ENCODE measurements at places on chromosomes 5 and 9. TPM values are rescaled to one million over a fixed set of nuclear protein-coding genes. Genes with fewer than 3 reads are reported as not detected.

ZNF658 gene
- 6.3 TPM for total RNA-seq

MYO10 gene
- total RNA-seq = 9.4 TPM

PCDHB4 gene
- total RNA-seq = 1.7 TPM

DNA sequence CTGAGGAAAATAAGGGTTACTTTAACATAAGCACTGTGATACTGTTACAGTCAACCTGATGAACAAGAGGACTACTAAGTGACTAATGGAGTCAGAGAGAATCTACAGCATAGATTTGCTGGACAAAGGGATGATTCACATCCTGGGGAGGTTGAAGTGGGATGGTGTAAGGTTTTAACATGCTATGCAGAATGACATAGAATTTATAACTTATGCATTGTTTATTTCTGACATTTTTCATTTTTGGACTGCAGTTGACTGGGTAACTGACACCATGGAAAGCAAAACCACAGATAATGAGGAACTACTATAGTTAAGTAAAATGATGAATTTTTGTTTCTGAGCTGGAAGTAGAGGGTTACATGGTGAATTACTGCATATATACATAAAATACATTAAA, 389.2 kb downstream of the MAT2B start:
- DNase-seq = peak; percentile 71

CDX1 gene
- not detected for total RNA-seq

DNA sequence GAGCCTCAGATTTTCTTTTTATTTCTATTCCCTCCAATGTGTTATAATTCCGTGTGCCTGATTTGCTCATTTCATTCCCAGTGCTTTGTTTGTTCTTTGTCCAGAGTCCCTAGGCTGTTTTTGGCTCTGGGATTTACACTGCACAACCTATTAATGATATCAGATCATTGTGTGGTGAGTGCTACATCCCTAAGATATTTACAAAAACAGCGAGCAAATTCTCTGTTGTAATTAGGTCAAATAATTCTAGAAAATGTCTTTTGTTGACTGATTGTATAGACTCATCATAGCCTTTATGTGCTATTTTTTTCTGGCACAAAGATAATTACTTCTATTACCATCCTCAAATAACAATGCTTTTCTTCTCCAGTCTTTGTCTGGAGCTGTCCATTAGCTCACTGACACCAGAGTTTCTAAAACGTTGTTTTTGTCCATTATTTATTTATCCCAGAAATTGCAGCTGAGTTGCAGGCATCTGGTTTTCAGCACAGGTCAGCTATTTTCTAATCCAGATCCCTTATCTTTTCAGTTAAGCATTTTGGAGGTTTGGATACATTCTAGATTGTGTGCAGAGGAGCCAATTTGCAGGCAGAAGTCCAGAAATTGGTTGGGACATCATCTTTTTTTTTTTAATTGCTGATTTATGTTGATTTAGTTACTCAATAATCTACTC, 379.9 kb upstream of the DMAC1 start:
- no peak for DNase-seq

FOXI1 gene
- not detected for total RNA-seq

- DNase-seq = no peak
Observed at GRCh38 chr5:159402311-159402710, 72.0 kb upstream of the IL12B start.

GRCh38 chr5:153676406-153676805, 185.9 kb downstream of the GRIA1 start:
- no peak for DNase-seq

BAAT gene
- total RNA-seq = not detected

SLC36A3 gene
- not detected for total RNA-seq

FGD3 gene
- 0.10 TPM for total RNA-seq

- peak; percentile 97 for DNase-seq
Observed at GRCh38 chr9:76866689-76867088, 39.2 kb downstream of the PRUNE2 start.

NFIB gene
- 4.7 TPM for total RNA-seq

NRG2 gene
- total RNA-seq = 3.5 TPM

SPAAR gene
- total RNA-seq = 0.31 TPM

GRCh38 chr9:97854696-97855485, 1.9 kb downstream of the FOXE1 start:
- DNase-seq = no peak

GRCh38 chr9:132748450-132748849, 78.2 kb downstream of the GTF3C4 start:
- no peak for DNase-seq

DNA sequence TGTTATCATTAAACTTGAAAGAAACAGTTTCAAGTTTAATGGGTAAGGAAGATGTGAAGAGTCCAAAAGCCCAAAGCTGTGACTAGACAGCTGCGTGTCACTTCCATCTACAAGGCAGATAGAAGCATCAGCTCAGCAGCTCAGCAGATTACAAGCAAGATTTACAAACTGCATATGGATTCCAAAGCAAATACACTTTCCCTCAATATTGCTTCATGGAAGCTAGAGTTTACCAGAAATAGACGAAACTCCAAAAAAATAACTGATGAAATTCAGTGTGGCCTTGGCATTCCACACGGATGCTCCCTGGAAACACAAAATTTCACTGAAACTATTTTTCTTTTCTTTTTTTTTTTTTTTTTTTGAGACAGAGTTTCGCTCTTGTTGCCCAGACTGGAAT, 17.9 kb downstream of the MYO10 start:
- DNase-seq = no peak

DNA sequence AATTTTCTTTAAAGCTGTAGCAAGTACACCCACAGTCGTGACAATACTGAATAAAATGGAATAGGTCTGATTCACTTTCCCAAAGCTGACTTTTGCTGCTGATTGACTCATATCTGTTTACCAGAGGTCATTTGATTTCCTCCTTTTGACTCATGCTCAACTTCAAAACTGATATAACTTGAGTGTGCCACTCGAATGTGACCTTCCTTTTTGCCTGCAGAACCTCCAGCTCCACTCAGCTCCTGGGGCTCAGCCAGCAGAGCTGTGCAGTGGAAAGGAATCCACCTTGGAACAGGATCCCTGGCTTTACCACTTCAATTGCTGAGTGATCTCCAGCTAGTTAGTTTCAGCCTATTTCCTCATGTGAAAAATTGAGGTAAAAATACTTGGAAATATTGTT, 84.1 kb downstream of the FEM1C start:
- peak; percentile 87 for DNase-seq

DNA sequence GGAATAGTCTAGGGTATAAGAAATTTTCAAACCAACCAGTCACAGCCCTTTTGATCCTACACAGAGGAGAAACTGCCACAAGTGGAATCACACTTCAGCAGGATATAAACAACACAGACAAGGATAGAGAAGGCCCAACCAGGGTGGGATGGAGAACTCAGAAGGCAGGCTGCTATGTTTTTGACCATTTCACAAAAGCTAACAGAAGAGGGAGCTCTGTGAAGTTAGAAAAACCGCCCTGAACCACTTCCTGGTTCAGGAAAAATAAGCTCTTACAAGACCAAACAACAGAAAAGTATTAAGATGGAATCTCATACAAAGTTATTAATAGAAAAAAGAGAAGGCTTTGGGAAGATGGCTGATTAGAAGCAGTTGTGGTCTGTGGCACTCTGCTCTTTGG, 960 bp upstream of the IFNB1 start:
- DNase-seq = no peak

GRCh38 chr5:14316471-14316870, 173.3 kb downstream of the TRIO start:
- DNase-seq = no peak

ADCY2 gene
- total RNA-seq = 0.10 TPM

- no peak for DNase-seq
Observed at GRCh38 chr5:55320571-55320970, 12.8 kb downstream of the MTREX start.

EXOC3 gene
- total RNA-seq = 34.7 TPM

GMCL2 gene
- total RNA-seq = not detected

- DNase-seq = peak; percentile 52
Observed at GRCh38 chr5:122846051-122846550, 688 bp downstream of the SNX24 start.

DNA sequence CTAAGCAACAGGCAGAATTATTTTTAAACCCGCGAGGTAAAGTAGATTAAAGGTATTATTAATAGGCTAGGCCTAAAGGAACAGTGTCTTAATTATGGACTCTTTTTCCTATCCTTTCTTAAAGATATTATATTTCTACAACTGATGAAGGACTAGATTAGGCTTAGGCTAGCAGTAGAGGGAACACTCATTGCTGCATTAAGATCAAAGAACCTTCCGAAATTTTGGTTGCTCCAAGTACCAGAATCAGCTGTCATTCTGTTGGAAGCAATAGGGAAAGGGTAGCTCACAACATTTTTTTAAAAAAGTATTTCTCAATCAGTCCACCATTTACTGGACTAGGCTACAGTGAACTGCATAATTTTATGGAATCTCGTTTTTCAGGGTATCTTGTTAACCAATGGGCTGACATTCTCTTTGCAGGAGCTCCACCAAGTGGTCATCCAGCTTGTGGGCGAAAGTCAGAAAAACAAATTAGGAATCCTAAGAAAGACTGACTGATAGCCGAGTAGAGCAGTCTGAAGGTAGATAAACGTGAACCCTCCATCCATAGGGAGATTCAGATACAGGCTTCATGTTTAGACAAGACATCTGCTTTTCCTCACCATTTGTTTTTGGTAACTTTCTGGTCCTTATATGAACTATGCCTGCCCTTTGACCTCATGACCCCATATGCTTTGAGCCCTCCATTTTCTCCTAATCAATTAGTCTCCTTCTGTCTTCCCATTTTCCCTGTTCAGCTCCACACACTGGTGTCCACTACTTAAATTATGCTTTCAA, 103.6 kb upstream of the CHD1 start:
- peak; percentile 81 for DNase-seq

- DNase-seq = no peak
Observed at GRCh38 chr9:79880626-79881025, 308.9 kb downstream of the TLE4 start.
